ENCODE measurements at places on chromosomes 6 and 20.
A peak's percentile ranks its signal among the peaks of the same experiment; 100 is the strongest.

DNA sequence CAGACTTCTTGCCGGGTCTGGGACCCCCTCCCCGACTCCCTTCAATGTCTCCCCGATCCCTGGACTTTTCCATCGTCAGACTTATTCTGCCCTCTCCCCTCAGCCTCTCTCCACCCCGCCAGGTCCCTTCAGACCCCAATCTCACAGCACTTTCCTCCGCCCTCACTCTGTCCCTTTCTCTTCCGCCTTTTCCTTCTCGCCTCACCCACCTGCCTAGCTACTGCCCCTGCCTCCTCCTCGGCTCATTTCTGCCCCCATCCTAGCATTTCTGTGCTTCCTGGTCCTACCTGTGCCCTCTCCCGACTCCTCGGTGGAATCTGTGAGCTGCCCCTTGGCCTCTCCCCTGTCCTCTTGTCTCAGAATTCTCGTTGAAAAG, 616 bp downstream of the CHMP4B start:
- peak; percentile 16 for DNase-seq

DNA sequence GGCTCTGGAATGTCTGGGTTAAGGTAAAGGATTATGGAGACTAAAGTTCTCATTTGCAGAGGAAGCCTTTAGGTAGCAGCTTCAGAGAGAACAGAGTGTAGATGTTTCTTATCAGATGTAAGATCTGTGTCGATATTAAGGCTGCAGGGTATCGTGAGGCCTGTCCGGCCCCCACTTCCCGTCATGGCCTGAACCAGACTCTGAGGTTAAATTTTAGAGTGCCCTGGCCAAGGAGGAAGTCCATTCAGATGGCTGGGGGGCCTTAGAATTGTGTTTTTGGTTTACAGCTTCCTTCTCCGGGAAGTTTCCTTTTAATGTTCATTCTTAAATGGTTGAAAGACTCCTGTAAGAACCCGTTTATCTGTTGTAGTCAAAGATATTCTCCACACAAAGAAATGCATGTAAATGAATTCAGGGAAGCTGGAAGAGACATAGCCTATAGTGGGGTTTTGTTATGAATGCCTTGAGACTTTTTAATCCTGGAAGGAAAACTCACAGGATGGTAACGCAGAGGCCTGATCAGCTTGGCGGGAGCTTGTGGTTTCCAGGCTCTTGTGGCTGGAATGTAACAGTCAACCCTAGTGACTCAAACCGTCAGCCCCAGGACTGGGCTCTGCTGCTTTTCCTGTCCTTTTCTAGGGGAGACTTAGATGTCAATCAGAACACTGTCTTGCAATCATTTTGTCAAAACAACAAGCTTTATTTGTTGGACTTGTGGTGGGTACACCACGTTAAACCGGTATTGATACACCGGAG, 34.7 kb downstream of the KIF25 start:
- no peak for DNase-seq

GRCh38 chr6:18392346-18392877, 5.3 kb downstream of the RNF144B start:
- no peak for DNase-seq

GRCh38 chr6:10951675-10952282, 64.9 kb downstream of the SYCP2L start:
- DNase-seq = no peak

DNA sequence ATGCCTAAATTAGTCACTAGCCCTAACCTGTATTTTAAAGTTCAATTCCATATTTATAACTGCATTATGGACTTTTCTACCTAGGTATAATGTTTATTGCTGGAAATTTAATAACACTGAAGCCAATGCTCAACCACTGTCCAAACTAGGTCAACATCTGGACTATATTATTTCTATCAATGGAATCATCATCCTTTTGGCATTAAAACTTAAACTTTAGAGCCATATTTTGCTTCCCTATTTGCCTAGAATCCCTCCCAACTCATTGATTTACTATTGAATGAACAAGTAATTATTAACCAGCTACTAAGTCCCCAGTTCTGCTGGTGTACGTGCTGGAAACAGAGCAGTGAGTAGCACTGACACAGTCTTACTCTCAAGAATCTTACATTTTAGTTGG, 291.7 kb upstream of the SPTLC3 start:
- DNase-seq = no peak

- DNase-seq = peak; percentile 20
These were observed 5.5 kb downstream of the HTR1B start for GRCh38 chr6:77457720-77458349.

DNA sequence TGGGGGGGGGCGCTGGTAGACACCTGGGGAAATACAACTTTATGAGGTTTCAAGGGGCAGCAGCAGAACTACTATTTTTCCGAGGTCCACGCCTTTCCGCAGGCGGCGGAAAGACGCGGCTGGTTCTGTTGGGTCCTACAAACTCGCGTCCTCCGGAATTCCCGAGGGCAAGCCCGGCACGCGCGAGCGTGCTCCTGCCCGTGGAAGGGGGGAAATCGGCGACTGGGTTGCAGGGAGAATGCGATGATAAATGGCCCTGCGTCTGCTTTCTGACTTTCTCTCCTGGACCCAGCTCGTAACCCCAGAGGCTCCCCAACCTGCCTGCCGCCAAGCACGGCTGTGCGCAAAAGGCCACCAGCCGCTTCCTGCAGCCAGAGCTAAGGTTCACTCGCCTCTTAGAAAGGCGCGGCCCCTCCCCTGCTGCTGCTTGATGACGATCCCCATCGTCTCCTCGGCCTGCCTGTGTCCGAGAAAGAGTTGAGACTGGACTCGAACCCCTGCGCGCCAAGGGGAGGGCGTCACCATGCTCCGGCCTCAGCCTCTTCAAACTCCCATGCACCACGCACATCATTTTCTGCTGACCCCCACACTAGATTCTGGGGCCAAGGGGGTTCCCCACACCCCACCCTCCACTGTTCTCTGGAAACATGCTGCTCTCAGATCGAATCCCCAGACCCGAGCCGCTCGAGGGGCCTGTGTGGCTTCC, 6.7 kb downstream of the FOXA2 start:
- no peak for DNase-seq

GRCh38 chr20:35121186-35121585, 25.9 kb downstream of the EDEM2 start:
- no peak for DNase-seq

DNA sequence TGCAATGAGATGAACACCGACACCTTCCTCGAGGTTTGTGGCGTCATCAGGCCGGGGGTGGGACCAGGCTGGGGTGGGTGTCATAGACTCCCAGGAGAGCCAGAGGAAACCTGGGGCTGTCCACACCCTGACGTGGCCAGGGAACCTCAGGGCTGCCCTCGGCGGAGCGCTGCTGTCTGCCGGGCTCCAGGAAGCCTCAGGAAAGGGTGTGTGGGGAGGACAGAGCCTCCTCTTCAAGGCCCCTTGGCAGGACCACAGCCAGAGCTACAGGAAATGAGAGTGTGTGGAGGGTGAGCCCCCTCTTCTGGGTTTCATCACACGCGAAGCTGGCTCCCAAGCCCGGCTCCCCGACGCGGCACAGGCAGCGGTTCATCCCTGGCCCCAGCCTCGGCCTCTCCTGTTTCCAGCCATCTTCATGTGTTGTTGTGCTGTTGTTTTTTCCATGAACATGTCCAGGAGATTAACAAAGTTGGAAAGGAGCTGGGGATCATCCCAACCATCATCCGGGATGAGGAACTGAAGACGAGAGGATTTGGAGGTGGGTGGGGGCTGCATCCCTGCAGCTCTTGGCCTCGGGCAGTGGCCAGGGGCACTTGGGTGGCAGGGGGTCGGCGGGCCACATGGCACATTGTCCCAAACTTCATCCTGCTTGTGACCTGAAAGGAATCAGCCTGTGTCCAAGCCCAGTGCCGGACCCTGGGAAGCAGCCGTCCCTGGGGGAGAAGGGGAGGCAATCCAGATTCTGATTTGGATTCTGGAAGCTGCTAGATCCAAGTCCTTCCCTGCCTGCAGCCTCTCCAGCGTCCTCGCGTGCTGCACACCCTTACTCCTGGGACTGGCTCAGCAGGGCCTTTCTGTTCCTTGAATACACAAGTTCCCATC, 6.4 kb downstream of the NPEPL1 start:
- no peak for DNase-seq

DNA sequence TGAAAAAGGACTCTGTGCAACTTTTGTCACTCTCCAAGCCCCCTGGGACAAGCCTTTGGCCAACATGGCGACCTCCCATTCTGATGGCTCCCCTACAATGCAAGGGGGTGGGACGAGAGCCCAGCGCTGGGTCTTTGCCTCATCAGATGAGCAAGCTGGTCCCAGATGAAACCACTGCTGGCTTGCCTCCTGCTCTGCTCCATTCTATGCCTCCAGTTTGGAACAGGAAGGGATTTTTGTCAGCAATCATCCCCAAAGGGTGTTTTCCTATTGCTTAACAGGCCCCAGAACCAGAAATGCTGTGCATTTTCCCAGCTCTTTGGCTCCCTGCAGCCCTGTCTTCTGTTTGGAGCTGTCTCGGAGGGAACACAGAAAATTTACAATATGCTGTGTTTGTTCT, 412.7 kb downstream of the MAFB start:
- no peak for DNase-seq

GRCh38 chr6:134345789-134346188, 27.9 kb upstream of the SGK1 start:
- no peak for DNase-seq

DNA sequence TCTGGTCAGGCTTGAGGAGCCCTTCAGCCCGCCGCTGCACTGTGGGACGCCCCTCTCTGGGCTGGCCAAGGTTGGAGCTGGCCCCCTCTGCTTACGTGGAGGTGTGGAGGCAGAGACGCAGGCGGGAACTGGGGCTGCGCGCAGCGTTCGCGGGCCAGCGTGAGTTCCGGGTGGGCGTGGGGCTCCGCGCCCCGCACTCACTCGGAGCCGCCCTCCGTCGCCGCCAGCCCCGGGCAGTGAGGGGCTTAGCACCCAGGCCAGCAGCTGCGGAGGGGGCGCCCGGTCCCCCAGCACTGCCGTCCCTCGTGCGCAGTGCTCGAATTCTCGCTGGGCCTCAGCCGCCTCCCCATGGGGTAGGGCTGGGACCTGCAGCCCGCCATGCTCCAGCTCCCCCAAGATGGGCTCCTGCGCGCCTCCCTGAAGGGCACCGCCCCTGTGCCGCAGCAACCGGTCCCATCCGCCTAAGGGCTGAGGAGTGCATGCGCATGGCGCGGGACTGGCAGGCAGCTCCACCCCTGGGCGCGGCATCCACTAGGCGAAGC, 695.9 kb downstream of the EPHA7 start:
- no peak for DNase-seq

GRCh38 chr6:165988757-165989456, 178.7 kb downstream of the TBXT start:
- DNase-seq = no peak

DNA sequence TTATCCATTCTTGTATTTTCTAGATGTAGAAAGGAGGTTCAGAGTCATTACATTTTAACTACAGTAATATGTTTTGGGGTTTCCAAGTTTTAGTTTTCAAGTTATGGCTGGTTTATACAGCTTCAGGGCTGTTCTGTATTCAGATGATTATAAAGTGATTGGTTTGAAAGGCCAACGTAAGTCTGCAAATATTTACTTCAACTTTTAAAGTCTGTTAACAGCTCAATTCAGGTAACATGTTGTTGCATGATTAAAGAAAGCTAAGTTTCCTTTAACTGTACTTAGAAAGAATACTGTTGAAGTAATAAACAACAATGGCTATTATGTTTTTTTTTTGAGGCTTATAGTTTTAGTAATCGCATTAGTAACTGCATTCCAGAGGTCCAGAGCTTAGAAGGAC, 22.8 kb upstream of the GCLC start:
- DNase-seq = no peak

- DNase-seq = no peak
These were observed 219.0 kb upstream of the JARID2 start for GRCh38 chr6:15026832-15027231.

GRCh38 chr20:32999603-33000250, 4.5 kb downstream of the SUN5 start:
- DNase-seq = no peak

DNA sequence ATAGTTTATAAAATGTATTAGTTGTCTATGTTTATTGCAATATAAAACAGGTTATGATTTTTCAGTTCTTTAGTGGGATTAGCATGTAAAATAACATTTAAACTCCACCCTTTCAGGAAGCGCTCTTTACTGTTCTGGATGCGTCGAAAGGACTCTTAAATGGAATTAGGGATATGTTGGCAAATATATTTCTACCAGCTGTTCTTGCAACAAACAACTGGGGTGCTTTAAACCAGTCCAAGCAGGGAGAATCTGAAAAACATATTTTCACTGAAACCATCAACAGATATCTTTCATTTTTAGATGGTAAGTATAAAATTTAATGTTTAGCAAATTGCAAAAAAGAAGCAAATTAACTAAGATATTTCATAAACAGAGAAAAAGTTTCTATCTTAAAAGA, 21.8 kb downstream of the DNAH8 start:
- no peak for DNase-seq

- DNase-seq = no peak
These were observed 59.6 kb downstream of the PRDM1 start for GRCh38 chr6:106145741-106146227.

- no peak for DNase-seq
These were observed 51.3 kb downstream of the AKAP12 start for GRCh38 chr6:151290877-151291721.

Measured in CD4-positive, alpha-beta T cell treated with Interleukin-17A for 1 hour (primary cell).